ENCODE measurements at places on chromosomes 5 and 9.

GRCh38 chr9:107480386-107480789, 9.2 kb downstream of the KLF4 start:
- DNase-seq, result no peak

GRCh38 chr5:138177941-138178515, 402 bp downstream of the BRD8 start:
- peak; percentile 33 for DNase-seq

DNA sequence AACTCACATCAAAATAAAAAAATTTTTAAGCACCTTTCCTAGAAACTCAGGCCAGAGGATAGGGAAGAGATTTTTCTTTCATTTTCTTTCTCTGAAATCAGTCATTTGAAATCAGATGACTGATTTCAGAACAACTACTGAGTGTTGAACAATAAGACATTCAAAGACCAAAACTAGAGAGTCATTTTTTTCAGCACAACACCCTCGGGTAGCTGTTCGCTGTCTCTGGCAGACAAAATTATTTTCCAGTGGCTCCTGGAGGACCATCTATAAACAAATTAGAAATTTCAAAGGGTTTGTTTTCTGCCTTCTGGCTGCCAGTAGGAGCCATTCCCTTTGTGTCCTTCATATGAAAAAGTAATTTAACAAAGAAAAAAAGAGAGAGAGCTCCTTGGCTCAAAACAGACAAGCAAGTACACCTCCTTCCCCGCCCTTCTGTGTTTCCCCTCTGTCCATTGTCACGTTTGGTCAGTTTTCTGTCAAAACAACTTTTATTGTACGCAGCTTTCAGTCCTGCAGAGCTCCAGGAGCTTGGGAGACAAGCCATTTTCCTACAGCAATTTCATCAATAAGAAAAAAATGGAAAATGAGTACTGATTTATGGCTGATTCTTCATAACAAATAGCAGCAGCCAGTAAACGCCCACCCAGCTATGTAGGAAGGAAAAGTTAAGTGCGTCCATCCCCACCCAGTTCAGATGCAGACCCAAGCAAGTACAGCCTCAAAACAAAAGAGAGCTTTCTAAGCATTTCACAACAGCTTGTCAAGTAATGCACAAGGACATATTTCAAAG, 405.2 kb downstream of the ZNF608 start:
- no peak for DNase-seq

DNA sequence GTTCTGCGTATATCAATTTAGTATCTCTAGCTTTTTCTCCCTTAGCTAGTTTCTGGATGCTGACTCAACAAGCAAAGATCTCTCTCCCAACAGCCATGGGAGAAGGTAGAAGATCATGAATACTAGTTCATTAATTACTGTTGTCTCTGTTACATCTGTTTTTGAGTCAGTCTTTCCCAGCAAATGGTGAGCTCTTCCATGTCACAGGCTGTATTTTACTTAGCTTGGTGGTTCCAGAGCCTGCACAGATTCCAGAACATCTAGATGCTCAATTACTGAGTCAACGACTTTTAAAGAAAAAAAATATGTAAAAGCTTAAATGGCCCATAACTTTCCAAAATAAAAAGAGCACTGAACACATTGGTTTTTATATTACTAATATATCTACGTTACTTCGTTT, 307.2 kb downstream of the NSG2 start:
- no peak for DNase-seq
